EH (cell line): ENCODE measurements at places on chromosomes 4 and X.

GRCh38 chr4:99853999-99854398 lies 37.4 kb downstream of the DAPP1 start:
- DNase-seq, result no peak

DNA sequence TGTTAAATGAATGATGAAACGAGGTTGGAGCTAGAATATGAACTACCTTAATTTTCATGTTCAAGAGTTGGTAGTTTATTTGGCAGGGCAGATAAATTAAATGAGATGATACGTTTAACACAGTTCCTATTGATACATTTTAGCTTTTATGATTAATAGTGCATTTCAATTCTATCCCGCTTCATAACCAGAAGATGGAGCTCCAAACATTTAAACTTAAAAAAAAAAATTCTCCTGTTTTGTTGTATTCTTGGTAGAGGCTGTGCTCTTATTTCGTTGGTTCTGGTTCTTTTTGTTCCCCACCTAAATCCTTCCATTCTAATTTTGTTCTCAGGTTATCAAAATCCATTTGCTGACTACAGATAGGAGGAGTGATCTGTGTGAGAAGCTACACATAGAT lies 71.8 kb upstream of the PTPN13 start:
- peak; percentile 18 for DNase-seq

DNA sequence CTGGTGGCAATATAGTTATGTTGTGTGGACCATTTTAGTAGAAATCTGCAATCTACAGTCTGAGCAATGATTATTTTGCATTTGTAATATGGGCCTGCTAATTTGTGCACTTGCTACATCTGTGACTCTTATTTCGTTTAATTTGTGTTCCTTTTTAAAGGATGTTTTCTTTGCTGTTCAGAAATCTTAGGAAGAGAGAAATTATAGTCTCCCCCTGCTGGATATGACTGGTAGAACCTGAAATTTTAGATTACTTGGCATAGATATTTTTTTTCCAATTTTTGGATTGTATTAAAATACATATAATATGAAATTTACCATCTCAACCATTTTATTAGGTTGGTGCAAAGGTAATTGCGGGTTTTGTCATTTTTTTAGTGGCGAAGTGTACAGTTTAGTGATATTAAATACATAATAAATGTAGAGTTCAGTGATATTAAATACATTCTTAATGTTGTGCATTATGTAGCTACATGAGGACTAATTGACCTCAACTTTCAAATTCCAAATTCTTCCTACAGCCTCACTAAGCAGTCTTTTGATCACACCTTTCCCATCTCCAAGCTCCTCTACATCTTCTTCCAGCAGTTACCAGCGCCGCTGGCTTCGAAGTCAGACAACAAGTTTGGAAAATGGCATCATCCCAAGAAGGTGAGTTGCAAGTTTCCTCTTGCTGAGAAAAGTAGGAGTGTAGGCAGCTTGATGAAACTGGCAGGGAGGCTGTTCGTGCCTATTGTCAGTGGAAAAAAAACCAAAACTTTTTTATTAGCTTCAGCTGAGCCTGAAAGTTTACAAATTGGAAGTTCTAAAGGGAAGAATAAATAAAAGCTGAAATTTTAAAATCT lies 82.2 kb downstream of the FNIP2 start:
- DNase-seq, result peak; percentile 57

- no peak for DNase-seq
These were observed 126.2 kb upstream of the ANXA10 start for GRCh38 chr4:167966143-167966542.

- no peak for DNase-seq
These were observed 411.1 kb downstream of the TRIML1 start for GRCh38 chr4:188550296-188550695.

DNA sequence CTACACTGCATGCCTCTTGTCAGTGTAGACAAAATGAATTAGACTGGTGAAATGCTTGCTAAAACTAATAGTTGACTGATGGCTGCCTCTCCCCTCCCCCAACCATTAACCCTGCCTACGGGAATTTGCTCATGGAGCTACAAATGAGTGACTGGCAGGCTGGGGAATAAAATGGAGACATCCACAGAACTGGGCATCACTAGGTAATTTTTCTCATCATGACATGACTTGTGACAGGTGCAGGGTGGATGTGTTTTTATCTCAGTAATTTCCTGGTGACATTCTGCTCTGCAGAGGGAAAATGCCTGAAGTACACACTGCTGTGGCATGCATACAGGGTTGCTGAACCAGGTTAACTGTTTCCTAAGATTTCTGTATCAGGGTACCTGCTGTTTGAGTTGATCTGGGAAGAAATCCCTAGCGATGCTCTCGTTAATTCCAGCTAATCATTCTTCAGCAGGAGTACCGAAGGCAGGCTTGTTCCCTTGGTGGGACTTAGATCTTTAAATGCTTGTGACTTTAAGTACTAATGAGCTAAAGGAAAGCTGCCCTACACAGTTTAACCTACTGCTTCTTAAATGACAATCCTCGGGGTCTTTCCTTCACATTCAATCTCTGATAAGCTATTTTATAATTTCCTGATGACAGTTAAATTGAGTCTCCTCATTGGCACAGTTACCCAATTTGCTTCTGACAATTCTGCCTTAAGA lies 376.3 kb upstream of the LCORL start:
- DNase-seq, result no peak

DNA sequence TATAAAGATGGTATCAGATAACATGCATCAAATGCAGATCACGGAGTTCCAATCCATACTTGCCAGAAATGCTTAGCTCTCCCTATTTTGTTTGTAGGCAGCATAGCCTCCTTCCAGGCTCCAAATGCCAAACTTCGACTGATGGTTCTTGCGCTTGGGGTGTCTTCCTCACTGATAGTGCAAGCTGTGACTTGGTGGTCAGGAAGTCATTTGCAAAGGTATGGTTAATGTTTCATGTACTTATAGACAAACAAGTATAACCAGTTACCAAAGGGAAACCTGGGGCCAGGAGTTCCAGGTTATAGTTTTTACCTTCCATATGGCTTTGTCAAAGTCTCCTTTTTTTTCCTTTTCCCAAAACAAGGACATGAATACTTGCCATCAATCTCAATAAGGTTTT lies 5.3 kb downstream of the CWH43 start:
- no peak for DNase-seq

DNA sequence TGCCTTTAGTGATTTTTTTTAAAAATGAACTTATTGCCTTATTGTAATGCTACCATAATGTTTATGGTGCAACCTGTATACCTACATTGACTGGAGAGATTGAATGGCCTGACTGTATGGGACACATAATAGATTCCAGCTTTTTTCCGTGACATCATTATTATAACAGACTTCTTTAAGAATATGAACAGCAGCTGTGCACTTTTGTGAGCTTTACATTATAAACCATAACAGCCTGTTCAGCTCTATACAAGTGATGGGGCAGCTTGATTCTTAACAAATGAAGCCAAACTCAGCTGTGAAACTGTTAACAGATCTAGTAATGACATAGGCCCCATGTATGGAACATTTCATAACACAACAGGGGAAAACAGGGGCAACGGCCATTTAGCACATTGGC lies 187.0 kb downstream of the BMPR1B start:
- no peak for DNase-seq

GRCh38 chr4:143711543-143712154 lies 11.2 kb upstream of the FREM3 start:
- no peak for DNase-seq

GRCh38 chr4:19725130-19725529 lies 526.6 kb upstream of the SLIT2 start:
- DNase-seq, result no peak

- no peak for DNase-seq
These were observed 271.8 kb upstream of the ARX start for GRCh38 chrX:25287521-25287920.

- no peak for DNase-seq
These were observed 7.3 kb downstream of the PGK1 start for GRCh38 chrX:78111140-78111931.

GRCh38 chrX:109943740-109944092 lies 59.2 kb upstream of the TMEM164 start:
- no peak for DNase-seq

- peak; percentile 35 for DNase-seq
These were observed 54.5 kb upstream of the BCOR start for GRCh38 chrX:40152173-40152711.

GRCh38 chr4:82017680-82018079 lies 356.1 kb downstream of the HNRNPD start:
- peak; percentile 23 for DNase-seq

DNA sequence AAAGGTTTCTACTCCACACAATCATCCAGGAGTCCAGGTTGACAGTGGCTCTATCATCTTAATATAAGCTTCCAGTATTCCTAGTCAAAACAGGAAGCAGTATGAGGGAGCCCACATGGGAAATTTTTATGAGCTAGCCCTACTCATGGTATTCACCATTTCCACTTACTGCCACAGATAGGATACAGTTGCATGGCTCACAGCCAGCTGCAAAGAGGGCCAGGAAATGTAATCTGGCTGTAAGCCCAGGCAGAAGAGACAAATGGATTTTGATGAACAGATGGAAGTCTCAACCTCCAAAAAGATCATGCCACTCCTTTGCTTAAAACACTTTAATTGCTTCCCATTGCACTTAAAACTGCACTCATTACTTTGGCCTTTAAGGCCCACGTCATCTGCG lies 150.6 kb downstream of the ADAMTS3 start:
- DNase-seq, result peak; percentile 90

DNA sequence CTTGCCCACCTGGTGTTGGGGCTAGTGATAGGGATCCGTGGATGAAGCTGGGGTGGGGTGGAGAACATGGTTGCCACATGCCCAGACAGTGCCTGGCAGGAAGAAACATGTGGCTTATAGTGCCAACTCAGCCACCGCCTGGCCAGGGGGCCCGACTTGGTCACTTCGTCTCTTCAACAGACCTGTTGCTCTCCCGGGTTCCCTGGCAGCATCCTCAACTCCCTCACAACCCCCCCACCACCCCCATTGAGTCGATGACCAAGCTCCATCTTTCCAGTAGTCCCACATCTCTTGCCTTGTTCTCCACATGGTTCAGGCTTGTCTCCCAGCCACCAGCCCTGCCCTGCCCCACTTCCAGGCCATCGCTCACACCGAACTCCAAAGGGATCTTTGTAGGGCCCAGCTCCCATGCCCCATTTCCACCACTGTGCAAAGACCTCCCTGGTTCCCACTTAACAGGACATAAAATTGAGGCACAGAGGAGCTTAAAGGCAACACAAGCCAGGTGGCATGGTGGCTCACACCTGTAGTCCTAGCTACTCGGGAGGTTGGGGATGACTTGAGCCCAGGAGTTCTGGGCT lies 7.8 kb downstream of the PNCK start:
- no peak for DNase-seq

- no peak for DNase-seq
These were observed 83.0 kb upstream of the CLDN34 start for GRCh38 chrX:9884031-9884779.
